Stimulated activated CD8-positive, alpha-beta memory T cell treated with anti-CD3 and anti-CD28 coated beads, Interleukin-7, amount 100 ng/mL, for 1 hour (primary cell): ENCODE measurements at places on chromosomes 7 and 10.

GRCh38 chr10:28930514-28931495, 253.5 kb downstream of the BAMBI start:
- no peak for DNase-seq

- DNase-seq, result no peak
Measured at GRCh38 chr10:29324220-29324841, 35.5 kb downstream of the LYZL1 start.

- DNase-seq, result no peak
Measured at GRCh38 chr7:143002106-143002505, 24.8 kb downstream of the OR9A2 start.

GRCh38 chr7:43443381-43443780, 139.5 kb upstream of the STK17A start:
- no peak for DNase-seq

- no peak for DNase-seq
Measured at GRCh38 chr7:25597946-25598345, 369.7 kb upstream of the NPVF start.

DNA sequence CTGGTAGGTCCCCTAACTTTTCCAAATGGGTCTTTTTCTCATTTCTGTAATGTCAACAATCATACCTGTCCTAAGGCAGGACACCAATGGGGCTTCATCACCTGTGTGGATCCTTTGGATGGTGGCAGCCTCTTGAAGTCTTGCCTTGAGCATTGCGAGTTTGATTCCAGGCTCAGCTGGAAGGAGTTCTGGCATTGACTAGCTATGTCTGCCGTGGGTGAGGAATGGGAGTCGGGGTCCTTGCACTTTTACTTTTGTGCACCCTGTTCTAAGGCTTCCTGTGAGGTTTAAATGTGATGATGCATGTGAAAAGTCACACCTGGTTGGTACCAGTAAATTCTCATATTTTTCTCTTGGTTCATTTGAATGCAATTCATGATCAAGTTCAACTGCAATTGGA, 55.9 kb upstream of the CTBP2 start:
- DNase-seq, result no peak

DNA sequence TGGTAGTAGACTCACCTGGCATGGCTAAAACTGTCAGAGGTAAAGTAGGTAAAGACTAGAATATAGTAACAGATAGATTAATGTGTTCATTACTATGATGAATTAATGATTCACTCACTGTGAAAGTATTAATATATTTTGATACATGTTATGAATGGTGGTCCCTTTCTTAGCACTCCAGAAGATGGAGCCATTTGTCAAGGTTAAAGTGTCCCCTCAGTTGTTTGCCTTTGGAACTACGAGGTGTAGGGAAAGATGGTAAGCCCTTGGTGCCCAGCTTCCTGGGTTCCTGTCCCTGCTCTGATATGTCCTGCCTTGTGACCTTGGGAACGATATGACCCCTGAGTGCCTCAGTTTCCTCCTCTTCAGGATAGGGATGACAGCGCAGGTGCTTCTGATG, 49.4 kb downstream of the HTRA1 start:
- DNase-seq, result no peak

- DNase-seq, result no peak
Measured at GRCh38 chr10:70925377-70926225, 37.2 kb upstream of the PCBD1 start.

GRCh38 chr10:76388321-76389023, 957.0 kb downstream of the LRMDA start:
- DNase-seq, result no peak

DNA sequence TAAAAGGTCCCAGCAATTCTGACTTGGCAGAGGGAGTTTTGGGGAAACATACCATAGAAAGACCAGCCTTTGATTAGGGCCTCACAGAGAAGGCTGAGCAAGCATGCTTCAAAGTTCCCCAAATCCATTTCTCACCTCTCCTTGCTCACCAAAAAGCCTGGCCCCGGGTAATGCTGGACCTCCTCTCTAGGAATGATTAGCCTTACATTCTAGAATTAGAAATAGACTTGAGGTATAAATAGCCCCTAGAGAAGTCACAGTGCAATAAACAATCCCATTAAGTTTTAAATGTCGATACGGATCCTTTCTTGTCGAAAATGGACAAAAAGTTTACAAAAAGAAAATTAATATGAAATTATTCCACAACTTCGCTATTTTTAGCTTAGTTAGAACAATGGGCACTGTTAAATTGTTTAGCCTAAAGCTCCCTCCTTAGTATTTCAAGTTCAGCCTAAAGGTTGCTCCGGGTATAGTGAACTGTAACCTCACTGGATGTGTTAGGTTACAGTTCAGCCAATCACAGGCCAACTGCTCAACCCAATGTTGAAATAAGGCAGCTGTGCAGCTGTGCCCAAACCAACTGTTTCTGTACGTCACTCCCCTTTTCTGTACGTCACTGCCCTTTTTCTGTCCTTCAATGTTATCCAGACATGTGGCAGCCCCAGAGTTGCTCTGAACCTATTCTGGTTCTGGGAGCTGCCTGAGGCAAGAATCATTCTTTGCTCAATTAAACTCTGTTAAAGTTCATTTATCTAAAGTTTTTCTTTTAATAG, 7.9 kb upstream of the GSDME start:
- DNase-seq, result no peak

GRCh38 chr10:80739328-80739727, 201.6 kb downstream of the SH2D4B start:
- DNase-seq, result no peak

- DNase-seq, result no peak
Measured at GRCh38 chr7:134613623-134614347, 32.9 kb upstream of the BPGM start.

DNA sequence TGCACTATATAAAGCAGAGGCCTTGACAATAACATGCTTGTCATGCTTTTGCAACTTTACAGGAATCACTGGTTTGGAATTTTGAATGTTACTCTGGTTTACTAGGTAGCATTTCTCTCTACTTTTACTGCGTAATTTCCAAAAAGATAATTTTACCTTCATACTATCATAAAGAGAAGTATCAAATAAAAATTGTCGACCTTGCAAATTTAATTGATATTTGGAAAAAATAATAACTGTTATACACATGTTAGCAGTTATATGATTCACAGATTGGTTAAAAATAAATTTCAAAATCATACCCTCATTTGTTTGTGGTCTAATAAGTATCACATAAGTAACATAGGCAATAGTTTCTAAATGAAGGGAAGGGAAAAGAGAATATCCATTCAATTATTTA, 228.5 kb upstream of the CACNA2D1 start:
- DNase-seq, result no peak

GRCh38 chr10:17257466-17258321, 29.7 kb downstream of the VIM start:
- peak; percentile 20 for DNase-seq

DNA sequence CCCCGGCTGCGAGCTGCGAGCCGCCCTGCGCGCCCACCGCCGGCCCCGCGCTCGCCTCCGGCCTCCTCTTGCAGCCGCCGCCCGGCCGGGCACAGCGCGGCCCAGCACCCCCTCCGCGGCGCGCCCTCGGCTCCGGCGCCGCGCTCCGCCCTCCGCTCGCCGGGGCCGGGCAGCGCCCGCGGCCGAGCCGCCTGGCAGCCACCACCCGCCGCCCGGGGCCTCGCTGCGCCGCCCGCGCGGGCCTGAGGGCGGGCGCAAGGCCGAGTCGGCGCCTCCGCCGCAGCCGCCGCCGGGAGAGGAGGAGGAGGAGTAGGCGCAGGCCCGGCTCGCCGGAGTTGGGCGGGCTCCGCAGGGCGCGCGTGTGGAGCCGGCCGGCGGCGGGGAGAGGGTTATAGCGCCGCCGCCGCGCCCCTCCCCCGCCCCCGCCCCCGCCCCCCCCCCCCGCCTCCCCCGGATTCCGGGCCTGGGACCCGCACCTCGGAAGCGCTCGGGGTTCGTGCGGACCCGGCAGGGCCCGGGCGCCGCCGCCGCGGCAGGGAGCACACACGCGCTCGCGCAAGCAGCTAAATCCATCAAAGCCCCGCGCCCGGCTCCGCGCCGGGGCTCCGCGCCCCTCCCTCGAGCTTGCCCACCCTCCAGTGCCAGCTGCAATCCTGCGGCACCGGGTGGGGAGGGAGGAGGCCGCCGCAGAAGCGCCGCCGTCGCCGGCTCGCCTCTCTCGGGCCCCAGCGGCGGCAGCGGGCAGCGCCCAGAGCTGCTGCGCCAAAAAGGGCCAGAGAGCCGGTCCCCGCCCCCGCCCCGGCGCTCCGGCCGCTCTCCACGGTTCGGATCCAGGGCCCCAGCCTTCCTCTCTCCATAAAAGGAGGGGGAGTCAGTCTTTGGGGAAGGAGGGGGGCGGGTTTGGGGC, at the start of gene PDGFA:
Gene PDGFA (minus strand): TSS at position 363 of the 907 bp plus-strand sequence. CDS start 845 bp downstream, outside the sequence.
- DNase-seq, result no peak

DNA sequence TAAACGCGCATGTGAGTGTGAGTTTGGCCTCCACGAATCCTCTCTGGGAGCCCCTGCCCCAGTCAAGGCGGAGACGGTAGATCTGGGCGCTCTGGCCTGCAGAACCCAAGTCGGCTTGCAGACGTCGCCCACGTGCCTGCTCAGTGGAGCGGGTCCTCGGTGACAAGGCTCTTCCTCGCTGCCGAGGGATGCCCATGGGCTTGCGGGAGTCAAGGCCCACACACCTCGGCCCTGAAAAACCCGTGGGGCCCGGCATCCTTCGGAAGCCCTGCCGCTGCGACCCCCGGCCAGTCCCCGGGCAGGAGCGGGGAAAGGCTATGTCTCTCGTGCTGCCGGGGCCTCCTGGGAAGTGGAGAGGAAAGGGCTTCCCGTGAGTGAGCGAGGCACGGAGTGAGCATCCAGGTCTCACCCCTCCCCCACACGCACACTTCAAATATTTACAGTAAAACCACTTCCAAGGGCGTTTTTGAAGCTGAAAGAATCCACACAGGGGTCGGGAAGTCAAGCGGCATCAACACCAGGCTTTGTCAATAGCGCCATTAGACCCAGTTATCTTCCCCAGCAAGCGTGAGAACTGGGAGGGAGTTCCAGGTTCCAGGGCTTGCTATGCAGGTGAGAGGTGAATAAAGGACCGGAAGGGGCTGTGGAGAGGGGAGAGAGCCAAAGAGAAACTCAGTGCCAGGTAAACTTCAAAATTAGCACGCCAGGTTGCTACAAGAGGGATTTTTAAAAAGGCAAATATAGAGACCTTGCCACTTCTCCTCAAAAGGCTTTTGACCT, 1.1 kb upstream of the MNX1 start:
- no peak for DNase-seq
